ENCODE measurements at places on chromosomes 5 and 9. TPM values are rescaled to one million over a fixed set of nuclear protein-coding genes. Genes with fewer than 3 reads are reported as not detected.

- no peak for DNase-seq
Observed at GRCh38 chr9:78698371-78698770, 401.4 kb downstream of the PSAT1 start.

GRCh38 chr5:135141303-135142268 is 107.6 kb upstream of the PITX1 start:
- no peak for DNase-seq

DNA sequence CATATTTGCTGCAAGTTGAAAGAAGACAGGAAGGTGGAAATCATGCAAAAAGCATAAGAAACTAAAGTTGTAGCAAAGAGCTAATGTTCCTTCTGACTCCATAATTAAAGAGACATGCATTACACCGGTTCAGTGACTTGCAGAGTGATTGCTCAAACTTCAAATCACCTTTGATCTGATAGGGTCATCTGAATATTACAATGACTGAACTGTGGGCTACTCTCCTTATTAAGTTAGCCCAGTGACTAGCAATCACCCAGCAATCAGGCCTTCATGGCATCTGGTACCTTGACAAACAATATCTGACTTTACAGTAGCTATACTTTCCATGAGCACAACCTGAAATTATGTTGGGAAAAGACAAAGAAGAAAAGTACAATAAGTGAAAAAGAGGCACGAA is 84.9 kb downstream of the NREP start:
- DNase-seq: no peak

DNA sequence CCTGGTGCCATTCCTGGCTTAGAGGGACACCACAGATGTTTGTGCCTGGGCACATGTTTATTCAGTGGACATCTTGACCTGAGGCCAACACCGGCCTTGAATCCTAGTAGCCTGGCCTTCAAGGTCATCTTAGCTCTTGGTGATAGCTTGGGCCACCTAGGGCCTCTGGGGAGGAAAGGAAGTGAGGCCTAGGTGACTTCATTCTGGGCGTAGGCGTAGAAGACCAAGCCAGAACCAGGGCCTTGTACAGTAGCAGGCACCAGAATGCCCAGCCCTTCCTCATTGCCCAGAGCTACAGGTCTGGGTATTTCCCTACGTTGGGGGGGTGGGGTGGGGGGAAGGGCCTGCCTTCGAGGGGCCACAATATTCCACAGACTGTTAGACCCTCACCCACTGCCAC is 33.8 kb downstream of the WNK2 start:
- DNase-seq: no peak

GRCh38 chr9:19379697-19380046 is 364 bp downstream of the RPS6 start:
- DNase-seq: no peak

DNA sequence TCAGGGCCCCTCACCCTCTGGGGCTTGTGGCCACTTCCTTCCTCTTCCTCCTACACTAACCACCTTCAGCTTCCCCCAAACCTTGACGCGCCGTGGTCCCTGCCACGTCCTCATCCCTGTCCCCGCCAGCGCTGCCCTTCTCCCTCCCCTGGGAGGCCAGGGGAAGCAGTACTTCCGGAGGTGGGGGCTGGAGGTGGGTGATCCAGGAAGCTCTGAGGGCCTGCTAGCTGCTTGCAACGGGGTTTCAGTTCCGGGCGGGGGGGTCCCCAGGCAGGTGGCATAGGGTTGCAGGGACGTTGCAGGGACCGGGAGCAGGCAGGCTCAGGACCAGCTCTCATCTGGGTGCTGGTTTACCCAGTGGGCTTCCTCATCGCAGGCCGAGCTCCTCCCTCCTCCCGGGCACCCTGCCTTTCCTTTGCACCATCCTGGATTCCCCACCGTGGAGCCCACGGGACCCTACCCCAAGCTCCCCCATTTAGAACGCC is 70.0 kb downstream of the RXRA start:
- DNase-seq: no peak

DNA sequence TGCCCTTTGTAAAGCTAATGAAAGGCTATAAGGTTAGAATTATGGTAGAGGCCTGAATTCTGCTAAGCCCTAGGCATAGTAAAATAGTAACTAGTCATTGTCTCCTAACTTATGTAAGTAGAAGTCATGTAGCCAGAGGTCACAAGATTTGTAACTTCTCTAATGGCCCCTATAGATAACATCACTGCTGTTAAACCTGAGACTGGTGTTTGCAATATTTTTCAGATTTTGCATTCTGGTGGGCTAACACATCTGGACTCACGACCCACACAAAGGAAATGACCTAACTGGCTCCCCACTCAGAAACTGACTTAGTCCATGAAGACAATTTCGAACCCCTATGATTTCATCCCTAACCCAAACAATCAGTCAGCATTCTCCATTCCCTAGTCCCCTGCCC is 37.2 kb upstream of the TTC39B start:
- DNase-seq: no peak

- no peak for DNase-seq
Observed at GRCh38 chr5:168656633-168657032, 77.5 kb upstream of the PANK3 start.

DNA sequence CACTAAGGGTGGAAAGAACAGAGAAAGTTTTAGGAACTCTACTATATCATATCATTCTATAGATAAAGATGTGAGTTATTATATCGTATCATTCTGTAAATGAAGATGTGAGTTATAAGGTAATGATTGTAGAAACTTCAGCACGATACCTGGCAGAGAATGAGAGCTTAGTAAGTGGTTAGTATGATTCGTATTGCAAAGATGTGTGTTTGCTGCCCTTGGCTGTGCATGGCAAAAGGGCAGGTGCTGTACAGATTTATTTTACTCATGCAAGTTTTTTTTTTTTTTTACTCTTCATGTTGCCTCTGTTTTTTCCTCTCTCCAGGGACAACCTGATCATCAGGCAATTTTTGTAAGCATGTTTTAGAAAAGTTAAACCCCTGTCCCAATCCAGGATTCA is 83.3 kb downstream of the EGFLAM start:
- DNase-seq: no peak

DNA sequence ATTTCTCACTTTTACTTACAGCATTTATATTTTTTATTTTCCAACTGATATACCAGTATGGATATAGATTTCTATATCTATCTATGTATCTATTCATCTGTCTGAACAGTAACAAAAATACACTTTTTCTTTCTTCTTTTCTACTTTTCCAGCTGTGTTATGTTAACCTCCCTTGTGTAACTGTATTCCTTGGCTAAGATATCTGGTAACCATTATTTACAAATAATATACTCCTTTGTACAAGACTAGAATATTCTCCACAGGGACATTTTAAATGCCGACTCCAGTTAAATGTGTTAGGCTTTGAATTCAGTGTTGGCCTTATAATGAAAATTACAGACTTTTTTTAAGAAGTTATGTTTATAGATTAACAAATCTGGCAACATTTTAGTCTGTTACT is 168.7 kb downstream of the XRCC4 start:
- no peak for DNase-seq

GRCh38 chr9:132671620-132672412 is 1.6 kb downstream of the GTF3C4 start:
- no peak for DNase-seq

- DNase-seq: no peak
Observed at GRCh38 chr5:140175367-140176030, 511 bp downstream of the CYSTM1 start.

GRCh38 chr5:122114501-122114900 is 14.8 kb upstream of the ZNF474 start:
- DNase-seq: no peak

DNA sequence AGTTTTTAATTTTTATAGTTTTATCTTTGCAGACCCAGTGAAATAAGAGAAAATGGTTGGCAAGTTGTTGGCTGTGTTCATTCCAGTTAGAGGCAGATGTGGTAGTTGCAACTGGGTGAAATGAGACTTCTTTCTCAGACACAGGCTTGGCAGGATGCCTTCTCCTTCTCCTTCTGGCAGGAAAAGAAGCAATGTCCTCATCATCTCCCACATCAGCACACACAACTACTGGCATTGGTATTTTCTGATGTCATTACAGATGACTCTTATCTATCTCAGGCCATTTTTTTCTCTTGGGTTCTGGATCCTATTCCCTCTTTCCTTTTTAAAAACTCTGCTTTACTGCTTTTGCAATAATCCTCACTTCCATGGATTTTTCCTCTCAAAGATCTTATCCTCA is 103.3 kb upstream of the EDIL3 start:
- no peak for DNase-seq

GRCh38 chr5:129078247-129078646 is 16.3 kb upstream of the ISOC1 start:
- no peak for DNase-seq

DNA sequence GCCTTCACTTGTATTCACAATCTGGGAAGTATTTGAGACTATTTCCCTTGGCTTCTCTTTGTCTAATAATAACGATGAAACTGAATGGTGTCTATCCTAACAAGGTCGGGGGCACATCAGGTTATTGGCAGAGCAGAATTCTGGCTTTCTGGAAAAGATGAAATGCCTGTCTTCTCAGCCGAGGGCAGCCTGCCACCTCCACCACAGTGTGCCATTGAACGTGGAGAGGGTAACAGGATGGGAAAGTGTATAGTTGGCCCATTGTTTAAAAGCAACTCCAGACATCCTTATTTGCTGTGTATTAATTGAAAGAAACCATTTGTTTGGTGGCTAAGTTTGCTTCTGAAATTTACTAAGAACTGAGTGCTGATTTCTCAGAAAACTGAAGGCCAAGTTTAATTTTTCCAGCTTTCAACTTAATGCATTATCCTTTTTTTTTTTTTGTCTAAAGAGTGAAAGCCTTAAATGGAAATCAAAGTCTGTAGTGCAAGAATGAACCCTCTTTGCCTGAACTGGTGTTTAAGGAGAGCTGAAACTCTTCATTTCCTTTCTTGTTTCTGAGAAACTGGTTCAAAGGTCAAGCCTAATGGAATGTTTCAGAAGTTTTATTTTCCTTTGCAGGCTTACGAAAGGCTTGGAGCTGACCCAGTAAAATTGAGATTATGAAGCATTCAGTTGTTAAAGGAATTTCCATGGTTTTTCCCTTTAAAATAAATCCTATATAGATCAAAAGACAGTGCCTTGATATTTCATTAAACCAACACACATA is 563.7 kb upstream of the DAP start:
- DNase-seq: no peak

GRCh38 chr5:31427013-31427723 is 104.7 kb downstream of the DROSHA start:
- no peak for DNase-seq

DNA sequence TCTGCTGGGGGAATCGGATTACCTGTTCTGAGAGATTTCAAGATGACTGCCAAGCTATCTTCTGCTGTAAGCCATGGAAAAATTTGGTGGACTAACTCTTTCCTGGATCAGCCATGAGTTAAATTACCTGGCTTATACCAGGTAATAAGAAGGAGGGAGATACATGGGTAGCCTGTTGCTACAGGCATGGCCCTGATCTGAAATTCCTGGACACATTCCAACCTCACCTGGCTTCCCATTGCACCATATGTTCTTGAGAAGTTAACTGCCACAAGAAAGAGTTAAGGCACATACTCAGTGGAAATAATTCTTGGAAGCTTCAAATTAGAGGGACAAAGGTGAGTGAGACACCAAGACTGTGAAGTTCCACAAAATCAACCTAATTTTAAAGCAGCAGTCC is 371.3 kb downstream of the ACTL7B start:
- no peak for DNase-seq

DNA sequence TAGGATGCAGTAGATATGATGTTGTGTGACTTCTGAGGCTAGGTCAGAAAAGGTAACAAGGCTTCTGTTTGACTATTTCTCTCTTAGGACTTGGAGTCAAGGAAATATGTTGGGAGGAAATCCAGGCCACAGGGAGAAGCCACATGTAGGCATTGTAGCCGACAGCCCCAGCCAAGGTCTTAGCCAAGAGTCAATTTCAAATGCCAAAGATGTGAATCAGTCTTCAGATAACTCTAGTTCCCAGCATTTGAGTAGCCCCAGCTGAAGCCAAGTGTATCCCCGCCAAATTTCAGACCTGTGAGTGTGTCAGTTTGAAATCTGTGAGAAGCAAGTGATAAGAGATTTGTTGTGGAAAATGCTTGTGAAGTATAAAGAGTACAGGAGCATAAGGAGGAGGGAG is 38.1 kb upstream of the ISL1 start:
- no peak for DNase-seq

DNA sequence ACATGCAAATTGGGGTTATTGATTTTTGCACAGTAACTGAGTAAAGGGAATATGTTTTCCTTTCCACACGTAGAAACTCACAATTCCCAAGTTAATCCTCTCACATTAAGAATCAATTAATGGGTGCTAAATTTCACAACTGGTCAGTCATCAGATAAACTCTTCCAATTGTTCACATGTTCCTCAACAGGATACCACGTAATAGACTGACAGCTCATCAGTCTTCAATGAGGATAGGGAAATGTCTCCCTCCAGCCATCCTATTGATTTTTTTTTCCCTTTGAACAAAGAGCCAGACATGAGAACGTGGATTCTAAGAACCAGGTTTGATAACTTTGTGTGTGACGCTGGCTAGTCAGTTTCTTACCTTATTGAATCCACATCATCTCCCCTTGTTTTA is 768 bp upstream of the CER1 start:
- DNase-seq: no peak

DNA sequence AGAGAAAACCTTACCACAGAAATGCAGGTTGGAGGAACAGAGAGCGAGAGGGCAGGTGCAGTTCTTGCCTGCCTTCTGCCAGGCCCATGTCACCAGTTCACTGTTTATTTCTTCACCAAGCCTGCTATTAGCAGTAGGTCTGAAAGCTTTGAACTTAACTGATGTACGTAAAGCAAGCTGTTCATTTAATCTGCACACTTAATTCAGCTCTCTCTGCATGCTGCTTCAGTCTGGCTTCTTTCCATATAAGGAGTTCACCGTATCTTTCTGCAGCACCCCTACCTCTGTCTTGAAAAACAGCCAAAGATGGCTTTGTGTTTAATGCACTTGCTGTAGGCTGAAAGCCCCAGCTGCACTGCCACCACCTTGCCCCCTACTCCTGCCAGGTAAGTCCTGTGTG is 205.1 kb downstream of the RAB3C start:
- DNase-seq: no peak

DNA sequence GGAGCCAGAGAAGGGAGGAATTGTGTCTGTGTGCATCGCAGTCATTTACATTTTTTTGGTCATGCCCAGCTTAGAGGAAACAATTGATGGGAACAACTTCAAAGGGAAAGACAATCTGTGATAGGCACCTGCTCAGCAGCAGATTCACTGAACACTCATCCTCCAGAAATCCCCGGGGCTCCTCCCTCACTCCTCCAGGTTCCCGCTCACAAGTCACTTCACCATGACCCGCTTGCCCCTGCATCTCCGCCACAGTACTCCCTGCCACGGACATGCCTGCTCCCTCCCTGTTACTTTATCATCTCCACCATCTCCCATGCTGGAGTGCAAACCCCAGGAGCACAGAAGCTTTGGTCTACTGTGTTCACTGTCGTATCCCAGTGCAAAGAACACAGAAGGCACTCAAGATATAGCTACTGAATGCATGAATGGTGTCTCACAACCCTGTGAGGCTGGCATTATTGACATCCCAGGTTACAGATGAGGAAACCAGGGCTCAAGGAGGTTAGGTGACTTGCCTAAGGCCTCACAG is 16.2 kb downstream of the LHX6 start:
- no peak for DNase-seq

TLE1 gene
- 12.9 TPM for total RNA-seq

ZNF367 gene
- 12.4 TPM for total RNA-seq

OMD gene
- not detected for total RNA-seq

NOTCH1 gene
- total RNA-seq: 13.4 TPM

HRH2 gene
- 0.33 TPM for total RNA-seq

PALM2AKAP2 gene
- 0.44 TPM for total RNA-seq

SPATA31E1 gene
- not detected for total RNA-seq

ADAMTSL1 gene
- total RNA-seq: not detected

All from Panc1 (cell line).